GM23338 (cell line): ENCODE measurements at places on chromosomes 11 and 22. TPM values are rescaled to one million over a fixed set of nuclear protein-coding genes. Genes with fewer than 3 reads are reported as not detected.

Gene TMEM191B
- 3.6 and 26.3 TPM in 2 replicates for total RNA-seq

- no peak for DNase-seq
Measured at GRCh38 chr11:41383768-41384167, 75.7 kb downstream of the LRRC4C start.

Gene MRGPRE
- total RNA-seq, result not detected in 2 replicates

DNA sequence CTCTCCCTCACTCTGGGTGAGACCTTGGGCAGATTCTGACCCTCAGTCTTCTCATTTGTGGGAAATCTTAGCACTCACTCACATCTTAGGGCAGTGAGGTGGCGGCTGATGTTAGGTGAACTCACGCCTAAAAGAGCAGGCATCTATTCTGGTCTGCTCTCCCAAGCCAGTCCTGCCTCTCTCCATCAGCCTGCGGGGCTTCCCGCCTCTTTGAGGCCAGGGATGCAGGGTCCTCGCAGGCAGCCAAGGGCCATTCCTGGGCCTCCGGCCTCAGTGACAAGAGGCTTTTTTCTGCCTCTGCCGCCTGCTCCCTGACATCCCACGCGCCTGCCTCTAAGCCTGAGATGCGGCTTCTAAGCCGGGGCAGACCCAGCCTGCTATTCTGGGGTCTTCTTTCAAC lies 13.8 kb upstream of the FGF4 start:
- DNase-seq, result no peak

DNA sequence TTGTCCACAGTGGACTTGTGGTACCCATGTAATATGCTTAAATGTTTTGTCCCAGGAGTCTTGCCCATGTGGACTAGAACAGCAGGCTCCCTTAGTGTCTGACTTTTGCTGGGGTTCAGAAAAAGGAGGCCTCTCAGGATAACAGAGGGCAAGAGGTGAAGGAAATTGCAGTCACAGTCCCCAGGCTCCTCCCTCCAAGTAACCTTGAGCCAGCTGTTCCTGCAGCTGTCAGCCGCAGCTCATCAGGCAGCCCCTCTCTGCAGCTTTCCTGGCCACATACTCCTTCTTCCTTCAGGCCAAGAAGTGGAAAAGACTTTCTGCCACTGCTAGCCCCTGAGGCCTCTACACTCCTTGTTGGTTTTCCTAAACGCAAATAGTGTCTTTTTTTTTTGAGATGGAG lies 6.3 kb upstream of the MYO18B start:
- no peak for DNase-seq

- no peak for DNase-seq
Measured at GRCh38 chr22:44745853-44746789, 6.3 kb upstream of the ARHGAP8 start.

Gene NUP160
- 101 and 108 TPM in 2 replicates for total RNA-seq

Gene SHANK3
- total RNA-seq, result 4.9 and 5.1 TPM in 2 replicates

Gene APOL5
- not detected in 2 replicates for total RNA-seq

DNA sequence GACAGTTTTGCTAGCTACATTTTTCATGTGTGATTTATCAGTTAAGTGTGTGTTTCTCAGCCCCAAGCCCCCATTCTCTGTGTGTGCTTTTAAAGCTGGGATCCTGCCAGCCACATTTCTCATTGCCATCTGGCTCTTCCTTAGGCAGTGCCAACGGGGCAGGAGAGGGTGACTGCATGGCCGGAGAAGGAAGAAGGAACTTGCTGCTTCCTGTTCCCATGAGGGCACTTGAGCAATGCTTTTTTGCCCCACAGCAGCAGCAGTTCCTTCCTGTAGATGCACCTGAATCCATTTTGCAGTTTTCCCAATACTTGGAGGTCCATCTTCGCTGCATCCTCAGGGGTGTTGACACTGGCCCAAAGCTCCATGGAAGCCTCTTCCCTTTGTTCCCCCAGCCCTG lies 37.5 kb downstream of the TNRC6B start:
- DNase-seq, result no peak

Gene OR6T1
- not detected in 2 replicates for total RNA-seq

Gene KCTD14
- 14.2 and 19.1 TPM in 2 replicates for total RNA-seq

DNA sequence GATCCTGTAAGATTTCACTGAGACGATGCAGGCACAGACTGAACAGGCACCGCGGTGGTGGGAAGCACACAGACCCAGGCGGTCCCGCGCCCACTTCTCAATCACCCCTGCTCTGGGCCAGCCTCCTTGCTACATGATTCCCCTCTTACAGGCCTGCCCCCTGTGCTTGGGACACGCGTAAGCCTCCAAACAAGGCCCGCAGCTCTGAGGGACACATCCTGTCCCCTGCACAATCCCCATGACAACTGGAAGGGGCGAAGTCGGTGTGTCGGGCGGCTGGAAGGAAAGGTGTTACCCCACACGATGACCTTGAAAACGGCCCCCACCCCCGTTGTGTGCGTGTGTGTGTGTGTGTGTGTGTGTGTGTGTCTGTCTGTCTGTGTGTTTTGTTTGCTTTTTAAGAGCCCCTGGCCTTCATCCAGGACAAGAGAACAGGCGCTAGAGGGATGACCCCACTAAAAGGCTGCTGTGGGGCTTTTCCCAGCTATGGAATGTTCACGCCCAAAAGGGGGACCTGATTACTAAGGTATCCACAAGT lies 13.1 kb downstream of the CELSR1 start:
- DNase-seq, result no peak

DNA sequence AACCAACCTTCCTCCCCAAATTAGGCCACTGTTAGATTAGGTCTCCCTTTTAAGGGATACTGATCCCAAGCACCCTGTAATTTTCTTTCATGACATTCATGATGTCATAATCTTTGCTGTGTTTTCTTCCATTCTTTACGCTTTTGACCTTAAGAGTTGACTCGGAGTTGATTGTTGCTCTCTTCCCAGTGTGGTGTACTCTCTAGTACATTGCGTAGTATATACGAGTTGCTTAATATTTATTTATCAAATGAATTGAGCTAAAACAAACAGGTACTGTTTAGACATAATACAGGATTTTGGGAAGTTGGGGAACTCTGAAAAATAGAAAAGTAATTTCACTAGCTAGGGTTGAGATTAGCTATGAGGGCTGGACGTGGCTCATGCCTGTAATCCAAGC lies 49.8 kb downstream of the SVIP start:
- DNase-seq, result no peak

Gene SUSD2
- 2.1 and 2.2 TPM in 2 replicates for total RNA-seq

Gene DMC1
- total RNA-seq, result 5.0 and 8.0 TPM in 2 replicates

DNA sequence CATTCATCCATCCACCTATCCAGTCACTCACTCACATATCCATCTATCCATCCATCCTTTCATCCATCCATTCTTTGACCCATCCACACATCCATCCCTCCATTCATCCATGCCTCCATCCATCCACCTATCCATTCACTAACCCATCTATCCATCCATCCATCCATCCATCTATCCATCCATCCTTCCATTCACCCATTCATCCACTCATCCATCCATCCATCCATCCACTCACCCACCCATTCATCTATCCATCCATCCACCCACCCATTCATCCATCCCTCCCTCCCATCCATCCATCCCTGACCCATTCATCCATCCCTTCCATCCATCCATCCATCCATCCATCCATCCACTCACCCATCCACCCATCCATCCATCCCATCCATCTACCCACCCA lies 4.9 kb upstream of the MUC2 start:
- no peak for DNase-seq
